ENCODE measurements at places on chromosomes 2 and 18.

- peak; percentile 79 for DNase-seq
Measured at GRCh38 chr2:162091325-162092007, 17.5 kb upstream of the DPP4 start.

DNA sequence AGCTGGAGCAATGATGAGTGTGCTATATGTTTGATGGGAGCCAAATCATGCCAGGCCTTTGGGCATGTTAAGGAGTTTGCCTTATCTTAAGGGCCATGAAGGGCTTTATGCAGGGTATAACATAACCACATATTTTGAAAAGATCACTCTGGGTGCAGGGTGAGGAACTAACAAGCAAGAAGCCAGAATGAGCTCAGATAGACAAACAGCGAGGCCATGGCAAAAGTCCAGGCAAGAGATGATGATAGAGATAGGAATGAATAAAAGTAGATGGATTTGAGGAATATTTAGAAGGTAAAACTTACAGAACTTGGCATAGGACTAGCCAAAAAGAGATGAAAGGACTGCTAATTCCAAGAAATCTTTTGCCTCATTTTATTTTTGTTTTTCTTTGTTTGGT lies 6.7 kb downstream of the GALNT3 start:
- DNase-seq, result no peak

- no peak for DNase-seq
Measured at GRCh38 chr2:12119841-12120240, 373.4 kb downstream of the LPIN1 start.

DNA sequence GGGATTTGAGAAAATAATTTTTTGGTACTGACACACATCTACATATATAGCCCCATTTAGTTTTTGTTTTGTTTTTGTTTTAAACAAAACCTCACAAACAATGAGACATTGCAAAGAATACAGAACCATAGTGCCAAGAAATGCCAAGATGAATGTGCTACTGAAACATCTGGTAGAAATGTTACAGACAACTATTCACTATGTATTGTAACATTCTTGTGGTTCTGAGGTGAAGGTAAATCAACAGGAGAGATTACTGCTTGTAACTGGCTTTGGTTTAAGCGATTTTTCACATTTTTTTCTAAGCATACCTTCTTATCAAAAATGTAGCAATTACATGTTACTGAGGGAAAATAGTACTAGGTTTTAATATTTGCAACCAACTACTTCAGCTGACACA lies 281.3 kb downstream of the ZNF804A start:
- no peak for DNase-seq

- DNase-seq, result no peak
Measured at GRCh38 chr2:9251154-9252001, 44.8 kb downstream of the ASAP2 start.

DNA sequence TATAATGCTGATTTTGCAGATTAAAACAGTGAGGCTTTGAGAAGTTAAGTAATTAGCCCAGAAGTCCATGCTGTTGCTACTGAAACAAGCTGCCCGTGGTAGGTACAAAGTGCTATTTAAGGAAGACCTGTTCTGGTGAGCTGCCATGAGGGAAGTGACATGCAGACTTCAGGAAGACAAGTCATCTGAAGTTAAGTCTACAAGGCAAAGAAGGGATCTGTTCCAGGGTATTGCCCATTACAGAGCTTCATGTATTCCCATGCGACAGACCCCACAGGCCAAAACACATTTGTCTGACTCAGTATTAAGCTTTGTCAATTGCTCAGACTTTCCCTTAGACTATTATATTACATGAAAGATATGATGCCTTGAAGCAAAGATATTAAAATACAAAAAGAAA lies 520.8 kb downstream of the FBXO15 start:
- DNase-seq, result no peak

- DNase-seq, result peak; percentile 25
Measured at GRCh38 chr2:68565858-68566257, 77.5 kb upstream of the PROKR1 start.

DNA sequence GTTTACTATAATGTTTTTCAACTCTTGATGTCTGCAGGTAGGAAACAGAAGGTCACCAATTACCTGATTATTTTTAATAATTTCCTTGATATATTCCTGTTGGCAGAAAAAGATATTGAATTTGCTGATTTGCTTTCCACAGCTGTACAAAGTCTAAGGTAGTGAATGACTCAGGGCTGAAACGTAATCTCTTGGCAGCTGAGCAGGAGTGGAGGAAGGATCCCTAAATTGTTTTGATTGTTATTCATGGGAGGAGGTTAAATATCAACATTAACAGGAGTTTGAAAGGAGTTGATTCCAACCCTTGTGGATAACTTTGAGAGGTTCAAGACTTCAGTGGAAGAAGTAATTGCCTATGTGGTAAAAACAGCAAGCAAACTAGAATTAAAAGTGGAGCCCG lies 345.2 kb upstream of the SLC8A1 start:
- peak; percentile 44 for DNase-seq

DNA sequence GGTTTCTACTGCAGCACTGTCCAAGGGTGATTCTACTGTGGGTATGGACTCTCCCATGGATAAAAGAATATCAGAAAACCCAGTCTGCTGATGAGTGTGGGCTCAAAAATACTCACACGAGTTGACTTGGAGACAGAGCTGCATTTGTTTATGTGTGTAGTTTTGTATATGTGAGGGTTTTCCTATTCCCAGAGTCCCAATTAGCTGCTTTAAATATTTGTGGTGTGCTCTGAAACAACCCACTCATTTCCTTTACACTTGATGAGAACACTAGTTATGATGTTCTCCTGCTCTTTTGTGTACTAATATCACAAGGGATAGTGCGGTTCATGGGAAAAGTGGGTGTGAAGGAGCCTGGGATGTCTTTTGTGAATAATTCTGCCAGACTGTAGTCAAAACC lies 337.3 kb downstream of the PLCL1 start:
- no peak for DNase-seq

DNA sequence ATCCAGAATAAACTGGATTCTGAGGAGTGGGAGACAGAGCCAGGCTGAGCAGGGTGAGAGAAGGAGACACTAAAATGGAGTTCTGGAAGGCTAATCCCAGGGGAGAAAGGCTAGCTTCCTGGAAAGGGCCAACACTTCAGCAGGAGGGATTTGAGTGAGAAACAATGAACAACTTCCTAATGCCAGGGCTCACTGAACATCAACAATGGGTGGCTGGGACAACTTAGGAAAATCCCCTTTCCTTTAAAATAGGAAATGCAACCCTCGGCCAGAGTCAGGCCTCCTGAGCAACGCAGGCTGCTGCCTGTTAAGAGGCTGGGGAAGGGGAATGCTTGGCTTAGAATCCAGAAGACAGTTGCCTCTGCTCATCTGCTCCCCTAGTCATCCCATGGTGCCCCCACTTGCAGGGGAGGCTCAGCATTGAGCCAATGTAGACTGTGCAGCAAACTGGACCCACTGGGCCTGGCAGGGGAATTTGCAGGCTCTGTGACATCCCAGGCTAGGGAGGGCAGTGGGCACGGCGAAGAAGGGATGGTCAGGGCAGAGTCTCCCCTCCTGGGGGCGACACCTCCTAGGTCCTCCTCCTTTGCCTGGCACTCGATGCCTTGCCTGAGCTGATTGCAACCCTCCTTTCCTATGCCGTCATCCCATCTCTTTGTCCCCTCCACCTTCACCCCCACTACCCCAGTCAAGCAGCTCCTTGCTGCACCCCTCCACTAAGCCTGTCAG lies 182.5 kb downstream of the TNS1 start:
- no peak for DNase-seq

- DNase-seq, result peak; percentile 38
Measured at GRCh38 chr2:80351231-80351630, 46.7 kb upstream of the LRRTM1 start.

GRCh38 chr2:4780679-4781078 lies 911.5 kb upstream of the SOX11 start:
- no peak for DNase-seq

DNA sequence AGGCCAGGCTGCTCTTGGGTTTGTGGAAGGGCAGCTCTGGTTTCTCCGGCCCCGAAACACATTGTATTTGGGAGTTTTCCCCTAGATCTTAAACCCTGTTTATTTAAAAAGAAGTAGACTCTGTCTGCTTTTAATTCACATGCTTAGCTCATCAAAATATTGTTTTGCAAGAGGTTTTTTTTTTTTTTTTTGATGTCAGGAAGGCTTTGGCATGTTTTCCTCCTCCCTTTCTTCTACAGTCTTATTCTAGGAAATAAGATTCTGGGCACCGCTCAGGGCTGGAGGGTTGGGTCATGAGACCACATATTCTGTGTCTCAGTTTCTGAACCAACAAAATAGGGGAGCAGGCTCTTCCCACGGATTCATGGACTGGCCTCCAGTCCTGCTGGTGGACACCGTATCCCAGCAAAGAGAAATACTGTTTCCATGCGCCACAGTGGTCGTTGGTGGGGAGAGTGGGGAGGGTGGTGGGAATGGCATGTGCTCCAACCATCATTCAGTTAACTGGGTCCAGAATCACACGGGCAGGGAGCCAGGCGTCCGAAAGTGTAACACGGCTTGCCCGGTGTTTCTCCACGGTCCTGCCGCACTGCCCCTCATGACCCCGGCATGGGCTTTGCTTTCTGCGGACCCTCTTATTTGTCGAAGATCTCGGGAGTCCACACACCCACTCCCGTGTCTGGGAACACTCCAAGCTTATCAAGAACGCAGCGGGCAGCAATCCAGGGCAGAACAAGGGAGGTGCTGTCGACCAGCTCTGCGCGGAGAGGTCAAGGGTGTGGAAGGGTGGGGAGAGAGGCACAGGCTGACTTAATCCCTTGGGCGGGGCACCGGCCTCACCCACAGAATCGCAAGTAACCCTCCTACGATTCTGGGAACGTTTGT lies 176.7 kb downstream of the GLI2 start:
- DNase-seq, result no peak

- DNase-seq, result no peak
Measured at GRCh38 chr2:187232749-187233148, 215.3 kb downstream of the CALCRL start.

DNA sequence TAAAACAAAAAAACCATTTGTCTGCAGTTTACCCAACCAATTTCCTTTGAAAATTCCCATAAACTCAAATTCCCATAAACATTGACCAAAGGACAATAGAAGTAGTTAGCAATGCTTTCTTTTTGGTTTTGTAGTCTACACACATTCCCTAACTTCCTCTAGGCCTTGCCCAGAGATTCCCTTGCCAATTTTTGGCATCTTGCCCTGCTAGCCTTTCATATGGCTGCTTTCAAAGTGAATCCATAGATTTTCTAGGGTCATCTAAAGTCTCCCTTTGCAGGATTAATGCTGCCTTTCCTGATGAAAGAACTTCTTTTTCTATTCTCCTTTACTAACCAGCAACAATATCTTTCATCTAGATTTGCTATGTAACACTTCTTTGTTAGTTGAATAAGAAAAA lies 33.4 kb downstream of the THSD7B start:
- no peak for DNase-seq

DNA sequence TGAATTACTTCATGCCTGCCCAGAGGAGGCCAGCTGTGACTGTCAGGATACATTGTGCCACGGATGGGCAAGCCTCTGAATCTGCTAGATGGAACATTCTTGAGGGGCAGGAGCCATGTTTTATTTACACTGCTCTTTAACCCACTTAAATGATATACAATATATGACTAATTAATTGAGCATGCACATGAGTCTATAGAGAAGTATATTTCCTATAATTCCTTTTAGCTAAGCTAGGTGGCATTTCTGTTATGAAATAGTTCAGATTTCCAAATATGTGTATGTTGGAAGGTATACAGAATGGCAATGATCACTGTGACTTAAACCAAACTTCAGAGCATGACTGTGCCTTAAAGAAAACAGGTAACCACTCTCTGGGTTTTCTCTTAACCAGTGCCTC lies 131.7 kb downstream of the RAB3GAP1 start:
- DNase-seq, result no peak

DNA sequence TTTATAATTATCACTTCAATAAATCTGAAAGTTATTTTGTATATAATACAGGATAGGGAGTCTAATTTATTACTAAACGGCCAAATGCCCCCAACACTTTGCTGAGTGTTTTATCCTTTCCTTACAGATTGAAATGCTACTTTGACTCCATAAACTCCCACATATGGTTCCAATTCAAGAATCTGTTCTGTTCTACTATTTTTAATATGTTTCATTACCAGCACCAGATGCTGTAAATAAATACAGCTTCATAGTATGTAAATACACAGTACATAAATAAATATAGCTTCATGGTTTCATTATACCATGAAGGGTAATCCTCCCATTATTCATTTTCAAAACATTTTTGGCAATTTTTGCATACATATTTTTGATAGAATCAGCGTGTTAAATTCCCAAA lies 34.0 kb upstream of the MREG start:
- no peak for DNase-seq

- DNase-seq, result no peak
Measured at GRCh38 chr2:186130748-186131641, 355.1 kb upstream of the ZC3H15 start.

DNA sequence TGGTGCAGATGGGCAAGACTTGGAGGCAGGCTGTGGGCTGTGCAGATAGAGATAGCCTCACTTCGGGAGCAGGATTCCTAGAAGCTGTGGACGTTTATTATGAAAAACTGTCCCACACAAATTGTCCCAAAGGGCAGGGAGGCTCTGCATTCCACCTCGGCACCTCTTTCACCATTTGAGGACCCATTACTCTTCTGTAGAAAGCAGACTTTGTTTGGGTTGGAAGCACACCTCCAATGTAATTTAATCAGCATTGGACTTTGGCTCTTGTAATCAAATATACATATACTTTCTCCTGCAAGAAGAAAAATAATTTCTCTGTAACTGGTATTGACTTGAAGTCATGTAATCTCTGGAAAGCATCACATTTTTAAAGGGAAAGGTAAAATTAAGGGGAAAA lies 8.5 kb downstream of the ONECUT2 start:
- no peak for DNase-seq

DNA sequence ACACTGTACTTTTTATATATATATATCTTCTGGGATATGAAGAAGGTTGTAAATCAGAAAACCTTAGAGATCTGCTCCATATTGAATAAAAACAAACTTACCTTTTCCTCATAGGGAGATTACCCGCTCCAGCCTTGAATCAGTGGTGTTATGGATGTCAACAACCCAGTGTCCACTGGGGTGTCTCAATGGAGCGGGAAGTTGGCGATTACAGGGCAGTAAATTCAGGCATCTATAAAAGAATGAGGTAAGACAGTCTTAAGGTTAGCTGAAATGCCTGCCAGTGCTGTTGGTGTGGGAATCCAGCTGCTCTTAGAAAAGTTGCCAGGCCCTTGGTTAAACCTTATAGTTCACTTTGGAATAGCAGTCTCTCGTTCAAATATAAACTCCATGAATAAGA lies 102.3 kb downstream of the R3HDM1 start:
- DNase-seq, result no peak

- no peak for DNase-seq
Measured at GRCh38 chr18:22846697-22847096, 86.4 kb upstream of the RBBP8 start.

GRCh38 chr18:28723506-28723905 lies 546.6 kb upstream of the CDH2 start:
- no peak for DNase-seq
